ENCODE measurements at places on chromosomes 7 and 10.

DNA sequence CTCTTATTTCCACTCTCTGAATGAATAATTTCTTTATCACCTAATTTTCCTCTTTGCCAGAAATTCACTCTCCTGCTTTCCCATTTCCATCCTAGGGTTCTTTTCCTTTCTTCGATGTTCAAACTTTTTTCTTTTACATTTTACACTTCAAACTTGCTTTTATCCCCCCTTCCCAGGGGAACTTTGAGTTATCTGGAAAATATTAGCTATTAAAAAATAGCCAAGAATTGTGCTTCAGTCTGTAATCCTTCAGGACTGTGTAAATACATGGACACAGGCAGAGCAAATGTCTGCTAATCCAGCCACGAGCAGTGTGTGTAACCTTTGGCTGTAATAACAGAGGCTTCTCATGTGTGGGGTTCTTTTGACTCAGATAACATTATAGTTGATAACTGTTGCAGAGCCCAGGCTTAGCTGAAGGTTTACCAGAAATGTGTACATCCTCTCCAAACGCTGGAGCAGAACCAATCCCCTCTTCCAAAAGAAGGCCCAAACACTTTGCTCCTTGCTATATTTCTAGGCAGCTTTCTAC, 4.6 kb downstream of the ASB4 start:
- DNase-seq, result no peak

DNA sequence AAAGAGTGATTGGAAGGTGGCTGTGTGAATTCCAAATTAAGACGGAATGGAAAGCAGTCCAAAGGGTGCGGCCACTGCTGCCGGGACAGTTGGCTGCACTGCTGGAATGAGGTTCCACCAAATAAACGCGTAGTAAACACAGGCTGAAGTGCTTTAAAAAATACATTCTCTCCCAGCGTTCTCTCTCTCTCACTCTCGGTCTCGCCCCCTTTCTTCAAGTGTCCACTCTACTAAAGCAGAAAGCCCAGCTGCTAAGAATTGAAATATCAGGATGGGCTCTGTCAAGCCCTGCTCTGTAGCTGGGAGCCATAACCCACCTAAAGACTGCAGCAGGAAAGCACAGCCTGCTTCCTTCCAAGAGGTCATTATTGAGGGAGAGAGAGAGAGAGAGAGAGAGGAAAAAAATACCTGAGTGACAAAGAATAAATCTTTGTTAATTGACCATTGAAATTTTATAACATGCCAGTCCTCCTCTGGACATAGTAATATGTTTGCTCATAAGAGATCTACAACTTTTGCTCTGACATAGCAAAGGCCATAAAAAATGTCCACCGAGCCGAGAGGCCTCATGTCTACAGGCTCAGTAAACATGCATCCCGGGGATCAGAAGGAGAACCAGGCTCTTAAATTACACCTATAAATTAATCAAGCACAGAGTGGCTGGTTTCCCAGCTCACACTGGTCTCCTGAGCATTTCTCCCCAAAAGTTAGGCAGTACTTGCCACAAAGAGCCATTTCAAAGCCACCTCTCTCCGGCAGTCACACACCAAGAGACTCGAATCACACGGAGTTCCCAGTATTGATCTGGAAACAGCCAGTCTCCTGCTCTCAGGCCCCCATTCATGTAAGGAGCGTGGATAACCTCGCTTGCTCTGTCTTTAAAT, 72.8 kb downstream of the FGFR2 start:
- DNase-seq, result no peak

DNA sequence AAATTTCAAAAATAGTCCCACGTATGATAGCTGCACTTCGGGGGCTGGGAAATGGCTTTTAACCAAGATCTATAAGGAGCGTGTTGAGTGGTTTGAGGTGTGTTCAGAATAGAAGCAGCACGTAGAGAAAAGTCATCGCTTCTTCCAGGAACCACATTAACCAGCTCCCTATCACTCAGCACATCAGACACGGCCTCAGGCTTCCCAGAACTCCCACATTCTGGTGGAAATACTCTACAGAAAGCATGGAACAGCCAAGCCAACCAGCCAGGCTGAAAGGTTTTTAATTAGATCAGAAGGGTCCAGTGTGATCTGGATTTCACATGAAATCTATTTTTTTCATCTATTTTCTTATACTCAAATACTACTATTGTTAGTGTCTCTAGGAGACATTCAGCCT, 231.5 kb upstream of the NRP1 start:
- no peak for DNase-seq

- no peak for DNase-seq
These were observed 98.1 kb downstream of the DPY19L1 start for GRCh38 chr7:34939175-34939574.

DNA sequence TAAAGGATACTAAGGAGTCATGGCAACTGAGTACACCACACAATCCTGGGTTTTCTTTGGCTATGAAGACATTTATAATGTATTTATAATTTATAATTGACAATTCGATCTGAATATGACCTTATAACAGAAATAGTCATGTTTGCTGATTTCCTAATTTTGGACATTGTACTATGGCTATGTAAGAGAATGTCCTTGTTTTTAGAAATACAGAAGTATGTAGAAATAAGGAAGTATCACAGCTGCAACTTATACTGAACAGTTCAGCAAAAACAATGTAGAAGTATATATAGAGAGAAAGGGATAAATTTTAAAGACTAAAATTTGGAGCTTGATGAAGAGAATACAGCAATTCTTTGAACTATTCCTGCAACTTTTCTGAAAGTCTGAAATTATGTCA, 32.6 kb downstream of the PRLHR start:
- no peak for DNase-seq

- DNase-seq, result no peak
These were observed 9.9 kb downstream of the LIPA start for GRCh38 chr10:89241486-89242344.

- no peak for DNase-seq
These were observed 1094.1 kb downstream of the DNAJB9 start for GRCh38 chr7:109663806-109664205.

DNA sequence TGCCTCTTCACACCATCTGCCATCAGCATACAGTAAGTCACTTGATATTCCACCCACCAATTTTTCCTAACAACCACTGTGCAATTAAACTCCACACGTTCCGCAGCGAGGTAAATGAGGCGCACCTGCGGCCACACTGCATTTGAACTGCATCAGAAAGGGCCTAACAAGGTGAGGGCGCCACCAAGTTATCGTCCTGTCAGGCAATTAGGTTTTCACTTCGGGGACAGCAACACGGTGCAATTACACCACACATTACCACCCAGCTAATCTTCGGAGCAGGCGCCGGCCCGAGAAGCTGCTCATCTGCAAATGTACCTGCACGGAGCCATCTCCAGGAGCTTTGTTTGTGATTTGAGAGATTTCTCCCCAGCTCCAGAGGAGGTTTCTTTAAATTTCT, 84.4 kb downstream of the EBF3 start:
- DNase-seq, result no peak

DNA sequence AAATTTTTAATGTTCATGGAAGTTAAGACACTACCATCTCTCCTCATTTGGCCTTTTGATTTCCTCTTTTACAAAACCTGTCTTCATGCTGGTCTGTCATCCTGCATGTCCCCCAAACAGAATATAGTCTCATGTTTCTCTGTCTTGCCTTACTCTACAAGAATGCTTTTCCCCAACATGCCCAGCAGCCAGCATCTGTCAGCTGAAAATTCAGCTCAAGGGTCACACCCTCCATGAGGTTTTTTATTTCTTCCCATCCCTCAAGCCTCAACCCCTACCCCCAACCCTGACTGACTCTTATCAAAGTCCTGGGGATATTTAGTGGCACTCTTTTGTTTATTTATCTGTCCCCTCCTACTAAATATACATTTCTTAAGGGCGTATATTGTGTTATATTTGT, 202.0 kb downstream of the ANK3 start:
- no peak for DNase-seq

DNA sequence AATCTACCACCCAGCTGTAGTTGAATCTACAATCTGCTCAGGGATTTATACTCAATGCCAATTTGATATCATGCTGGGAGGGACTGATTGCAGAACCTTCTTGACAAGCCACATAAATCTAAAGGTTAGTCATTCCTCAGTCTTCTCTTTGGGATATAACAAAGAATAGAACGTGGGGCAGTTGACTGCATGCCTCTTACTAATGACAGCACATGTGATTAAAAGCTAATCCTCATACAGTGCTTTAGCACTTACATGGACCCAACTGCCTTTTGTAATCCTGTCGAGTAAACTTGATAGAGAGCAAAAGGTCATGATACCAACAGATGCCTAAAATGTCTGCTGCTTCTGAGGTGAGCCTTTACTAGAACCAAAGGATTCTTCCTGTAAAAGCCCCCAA, 12.3 kb downstream of the KLHL7 start:
- no peak for DNase-seq

- no peak for DNase-seq
These were observed 58.5 kb upstream of the UBE3C start for GRCh38 chr7:157080111-157080730.

- DNase-seq, result no peak
These were observed 11.5 kb upstream of the TCERG1L start for GRCh38 chr10:131323025-131323424.

GRCh38 chr10:116973946-116974455, 31.0 kb downstream of the SHTN1 start:
- DNase-seq, result no peak

GRCh38 chr10:12945690-12946359, 55.7 kb downstream of the CCDC3 start:
- DNase-seq, result no peak

- no peak for DNase-seq
These were observed 79.1 kb downstream of the PALS2 start for GRCh38 chr7:24652251-24652939.

- DNase-seq, result no peak
These were observed 383.9 kb downstream of the AUTS2 start for GRCh38 chr7:69982197-69982596.

- no peak for DNase-seq
These were observed 305.5 kb downstream of the GPR37 start for GRCh38 chr7:124460056-124460450.

GRCh38 chr7:134364619-134365037, 47.9 kb upstream of the SLC35B4 start:
- DNase-seq, result no peak

DNA sequence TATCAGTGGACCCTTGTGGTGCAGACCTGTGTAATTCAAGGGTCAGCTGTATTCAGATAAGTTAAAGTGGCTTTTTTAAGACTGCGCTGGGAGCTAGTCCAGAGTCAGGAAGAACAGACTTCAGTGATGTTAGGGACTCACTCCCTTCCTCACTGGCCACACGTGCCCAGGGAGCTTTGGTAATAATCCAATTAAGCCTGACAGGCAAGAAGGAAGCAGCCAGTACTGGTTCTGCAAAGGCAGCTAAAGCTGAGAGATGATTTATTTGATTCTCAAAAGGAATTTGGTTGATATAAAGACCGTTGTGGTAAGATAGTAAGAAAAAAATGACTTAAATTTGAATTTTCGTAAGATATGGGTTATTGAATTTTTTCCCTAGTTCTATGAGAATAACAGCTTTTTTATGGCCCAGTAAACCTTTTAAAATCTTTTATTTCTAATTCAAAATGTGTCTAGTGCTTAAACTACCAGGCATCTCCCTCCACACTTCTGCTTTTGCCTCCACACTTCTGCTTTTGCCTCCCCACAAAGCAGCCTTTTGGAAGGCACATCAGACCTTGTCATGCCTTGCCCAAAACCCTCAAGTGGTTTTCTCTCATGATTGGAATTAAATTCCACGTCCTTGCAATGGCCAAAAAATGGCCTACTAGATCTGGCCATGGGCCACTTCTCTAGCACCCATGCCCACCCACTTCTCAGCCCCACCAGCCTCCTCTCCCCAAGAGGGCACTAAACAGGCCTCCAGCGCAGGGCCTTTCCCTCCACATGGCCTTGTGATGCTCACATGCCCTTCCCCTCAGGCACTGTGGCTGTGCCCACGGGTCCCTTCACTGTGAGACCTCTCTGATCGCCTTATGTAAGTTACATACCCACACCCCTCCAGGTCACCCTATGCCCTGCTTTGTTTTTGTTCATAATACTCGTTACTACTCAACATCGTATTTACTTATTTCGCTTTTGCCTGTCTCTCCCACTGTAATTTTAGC, 92.5 kb downstream of the POU6F2 start:
- no peak for DNase-seq

DNA sequence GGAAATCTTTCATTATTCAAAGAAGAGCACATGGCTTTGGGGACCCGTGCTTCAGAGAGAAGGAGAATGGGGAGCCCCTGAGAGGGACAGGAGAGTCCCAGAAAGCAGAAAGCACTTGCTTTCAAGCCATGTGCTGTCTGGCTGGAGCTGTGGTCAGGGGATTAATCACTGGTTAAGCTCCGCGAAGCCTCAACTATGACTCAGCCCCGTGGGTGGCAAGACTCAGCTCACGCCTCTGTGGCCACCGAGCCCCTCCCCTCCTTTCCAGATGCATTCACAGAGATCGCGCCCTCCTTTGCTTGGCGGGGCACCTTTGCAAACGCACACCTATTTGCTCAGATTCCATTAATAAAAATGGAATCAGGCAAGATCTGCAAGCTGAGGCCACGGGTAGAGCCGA, 202.9 kb upstream of the TCERG1L start:
- no peak for DNase-seq

- no peak for DNase-seq
These were observed 32.5 kb downstream of the PCLO start for GRCh38 chr7:83130191-83130590.

GRCh38 chr10:28343987-28344895, 41.4 kb upstream of the MPP7 start:
- DNase-seq, result no peak

DNA sequence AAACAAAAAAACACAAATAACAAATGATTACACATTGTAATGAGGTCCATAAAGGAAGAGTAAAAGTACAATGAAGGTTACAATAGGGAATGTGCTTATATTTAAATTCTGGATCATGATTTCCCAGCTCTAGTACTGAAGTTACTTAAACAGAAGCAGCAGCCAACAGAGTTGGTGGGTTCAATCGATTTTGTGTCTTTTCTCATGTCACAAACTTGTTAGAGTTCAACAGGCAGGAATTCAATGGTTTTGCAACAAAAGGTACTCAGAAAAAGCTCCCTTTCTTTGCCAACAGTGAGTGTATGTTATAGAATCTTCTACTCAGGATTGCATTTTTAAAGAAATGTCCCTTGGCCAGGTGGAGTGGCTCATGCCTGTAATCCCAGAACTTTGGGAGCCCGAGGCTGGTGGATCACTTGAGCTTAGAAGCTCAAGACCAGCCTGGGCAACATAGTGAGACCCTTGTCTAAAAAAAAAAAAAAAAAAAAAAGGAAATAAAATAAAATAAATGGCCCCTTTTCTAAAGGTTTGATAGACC, 29.6 kb upstream of the IL6 start:
- no peak for DNase-seq

GRCh38 chr7:5381071-5381772, 42.4 kb downstream of the TNRC18 start:
- no peak for DNase-seq

- DNase-seq, result no peak
These were observed 42.7 kb downstream of the LRMDA start for GRCh38 chr10:75474106-75474505.

DNA sequence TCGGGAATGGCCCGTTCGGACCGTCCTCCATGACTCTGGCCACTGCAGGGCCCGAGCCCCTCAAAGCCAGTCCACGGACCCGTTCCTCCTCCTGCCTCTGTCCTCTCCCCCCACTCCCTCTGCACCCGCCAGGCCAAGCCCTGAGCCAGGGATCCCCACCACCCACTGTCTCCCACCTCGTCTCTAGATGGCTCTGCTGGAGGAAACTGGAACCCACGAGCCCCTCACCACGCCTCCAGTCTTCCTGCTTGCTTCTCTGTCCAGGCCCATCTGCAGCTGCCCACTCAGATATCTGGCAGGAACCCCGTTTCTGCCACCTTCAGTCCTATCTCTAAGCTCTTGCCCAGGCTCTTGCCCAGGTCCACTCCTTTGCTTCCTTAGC, 24.3 kb downstream of the GRID2IP start:
- no peak for DNase-seq

All from NCI-H1105 (cell line).